ENCODE measurements at places on chromosomes 1 and 21. TPM values are rescaled to one million over a fixed set of nuclear protein-coding genes. Genes with fewer than 3 reads are reported as not detected.

DNA sequence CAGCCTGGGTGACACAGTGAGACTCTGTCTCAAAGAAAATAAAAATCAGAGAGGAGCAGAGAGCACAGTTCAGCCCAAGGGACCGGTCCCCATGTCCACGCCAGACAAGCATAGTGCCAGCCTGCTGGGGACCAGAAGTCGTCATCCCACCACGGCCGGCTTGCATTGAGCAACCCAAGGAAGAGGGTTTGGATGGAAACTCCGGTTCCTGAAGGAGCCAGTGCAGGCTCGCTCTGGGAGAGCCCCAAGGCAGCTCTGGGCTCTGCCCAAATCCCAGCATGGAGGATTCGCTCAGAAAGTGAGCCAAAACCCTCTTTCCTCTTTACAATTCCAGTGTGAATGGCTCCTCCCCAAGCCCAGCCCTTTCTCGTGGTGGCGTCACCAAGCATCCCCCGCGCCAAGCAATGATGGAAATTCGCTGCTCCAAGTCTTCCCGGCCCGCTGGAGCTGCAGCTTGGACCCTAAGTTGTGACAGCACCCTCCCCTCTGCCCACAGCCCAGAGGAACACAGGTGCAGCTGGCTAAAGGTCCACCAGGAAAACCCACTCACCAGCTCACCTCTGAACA, 64.1 kb upstream of the SLC25A33 start:
- no peak for DNase-seq

GRCh38 chr1:177142791-177143271, 21.7 kb downstream of the ASTN1 start:
- DNase-seq = no peak

Gene LCE2A
- not detected for total RNA-seq

Gene RPE65
- not detected for total RNA-seq

DNA sequence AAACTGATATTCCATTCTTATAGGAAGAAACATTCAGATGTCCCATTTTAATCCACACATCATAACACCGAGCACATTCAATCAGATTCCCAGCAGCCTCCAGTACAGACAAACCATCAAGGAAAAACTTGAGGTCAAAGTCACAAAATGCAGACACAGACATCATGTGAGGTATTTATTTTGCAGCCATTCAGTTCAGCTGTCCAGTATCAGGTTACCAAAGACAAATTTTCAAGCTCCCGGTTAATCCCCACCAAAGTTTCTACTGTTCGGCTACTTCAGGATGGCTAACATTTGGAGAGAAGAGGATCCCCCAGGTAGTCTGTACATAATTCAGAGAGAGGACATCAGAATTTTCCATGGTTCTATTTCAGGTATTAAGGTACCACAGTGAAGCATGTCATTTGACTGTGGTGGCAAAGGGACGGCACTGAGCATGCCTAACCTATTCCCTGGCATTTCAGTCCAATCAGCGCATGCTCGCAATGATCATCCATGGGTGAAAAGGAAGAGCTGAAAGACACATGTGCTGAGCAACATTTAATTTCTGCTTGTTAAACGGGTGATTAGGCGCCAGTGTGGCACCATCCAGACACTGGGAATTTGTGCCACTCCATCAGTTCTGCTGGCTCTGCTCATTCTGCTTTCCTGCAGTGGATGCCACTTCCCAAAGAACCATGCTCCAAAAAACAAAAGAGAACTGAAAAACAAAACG, 13.6 kb upstream of the NDC1 start:
- no peak for DNase-seq

Gene FCRL4
- total RNA-seq = not detected

DNA sequence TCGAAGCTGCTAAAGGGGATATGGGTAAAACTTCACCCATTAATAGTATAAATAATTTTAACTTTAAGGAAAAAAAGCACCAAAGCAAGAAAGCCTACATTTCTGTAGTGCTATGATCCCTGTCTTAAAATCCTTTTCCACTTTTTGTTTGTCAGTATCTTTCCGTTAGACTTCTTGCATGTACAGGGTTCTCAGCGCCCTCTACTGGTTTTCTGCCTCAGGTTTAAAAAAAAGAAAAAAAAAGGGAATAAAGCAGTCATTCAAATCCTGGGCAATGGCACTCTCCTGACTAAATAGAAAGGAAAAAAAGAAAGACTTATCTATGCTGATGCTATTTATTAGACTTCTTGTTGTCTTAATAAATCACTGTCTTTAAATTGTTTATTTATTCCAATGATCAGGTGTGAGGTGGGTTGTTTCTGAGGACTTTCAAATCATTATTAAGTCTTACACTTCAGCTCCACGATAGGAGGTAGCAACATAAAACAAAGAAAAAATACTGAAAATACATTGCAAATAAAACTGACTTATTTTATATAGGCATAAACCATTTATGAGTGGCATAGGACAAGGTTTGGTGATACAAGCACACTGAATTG, 475.4 kb upstream of the NR5A2 start:
- DNase-seq = no peak
